ENCODE measurements at places on chromosomes 1 and 21.
A peak's percentile ranks its signal among the peaks of the same experiment; 100 is the strongest.

DNA sequence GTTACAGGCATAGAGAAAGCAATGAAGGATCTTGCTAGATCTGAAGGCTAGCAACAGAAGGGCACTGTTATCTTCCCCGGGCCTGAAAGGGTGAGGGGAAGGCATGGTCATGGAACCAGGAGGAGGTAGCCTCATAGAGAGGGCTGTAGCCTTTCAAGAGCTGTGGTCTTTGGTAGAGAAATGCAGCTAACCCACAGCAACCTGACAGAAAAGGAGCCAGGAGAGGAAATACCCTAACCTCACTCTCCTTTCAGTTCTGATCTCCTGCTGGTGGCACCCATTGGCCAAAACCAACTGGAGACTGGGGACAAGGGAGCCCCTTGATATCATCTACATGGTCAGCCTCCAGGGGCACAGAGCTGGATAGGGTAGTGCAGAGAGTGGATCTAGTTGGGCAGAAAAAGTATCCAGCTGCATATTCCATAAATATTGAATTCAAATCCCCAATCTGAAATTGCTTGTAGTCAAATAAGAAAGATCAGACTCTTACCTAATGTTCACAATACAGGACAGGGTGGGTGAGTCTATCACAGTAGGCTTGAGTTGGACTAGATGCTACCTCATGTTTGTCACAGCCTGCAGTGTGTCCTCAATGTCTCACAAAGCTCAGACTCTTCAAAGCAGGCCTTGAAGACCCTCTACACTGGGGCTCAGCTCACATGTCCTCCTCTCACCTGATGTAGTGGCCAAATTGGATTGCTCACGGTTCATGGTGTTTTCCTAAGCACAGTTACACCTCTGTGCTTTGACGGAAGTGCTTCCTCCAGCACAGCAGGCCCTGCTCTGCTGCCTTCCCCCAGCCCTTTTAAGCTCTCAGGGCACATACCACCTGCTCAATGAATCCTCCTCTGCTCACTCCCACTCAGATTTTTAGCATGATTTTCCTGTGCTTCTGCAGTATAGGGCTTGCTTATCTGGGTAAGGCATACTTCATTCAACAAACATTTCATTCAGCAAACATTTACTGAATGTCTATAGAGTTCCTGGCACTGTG, 74.1 kb upstream of the JUN start:
- DNase-seq, result no peak

GRCh38 chr1:236670060-236670459, 16.2 kb upstream of the ACTN2 start:
- DNase-seq, result no peak

- no peak for DNase-seq
These were observed 16.2 kb downstream of the RGS13 start for GRCh38 chr1:192652159-192652558.

DNA sequence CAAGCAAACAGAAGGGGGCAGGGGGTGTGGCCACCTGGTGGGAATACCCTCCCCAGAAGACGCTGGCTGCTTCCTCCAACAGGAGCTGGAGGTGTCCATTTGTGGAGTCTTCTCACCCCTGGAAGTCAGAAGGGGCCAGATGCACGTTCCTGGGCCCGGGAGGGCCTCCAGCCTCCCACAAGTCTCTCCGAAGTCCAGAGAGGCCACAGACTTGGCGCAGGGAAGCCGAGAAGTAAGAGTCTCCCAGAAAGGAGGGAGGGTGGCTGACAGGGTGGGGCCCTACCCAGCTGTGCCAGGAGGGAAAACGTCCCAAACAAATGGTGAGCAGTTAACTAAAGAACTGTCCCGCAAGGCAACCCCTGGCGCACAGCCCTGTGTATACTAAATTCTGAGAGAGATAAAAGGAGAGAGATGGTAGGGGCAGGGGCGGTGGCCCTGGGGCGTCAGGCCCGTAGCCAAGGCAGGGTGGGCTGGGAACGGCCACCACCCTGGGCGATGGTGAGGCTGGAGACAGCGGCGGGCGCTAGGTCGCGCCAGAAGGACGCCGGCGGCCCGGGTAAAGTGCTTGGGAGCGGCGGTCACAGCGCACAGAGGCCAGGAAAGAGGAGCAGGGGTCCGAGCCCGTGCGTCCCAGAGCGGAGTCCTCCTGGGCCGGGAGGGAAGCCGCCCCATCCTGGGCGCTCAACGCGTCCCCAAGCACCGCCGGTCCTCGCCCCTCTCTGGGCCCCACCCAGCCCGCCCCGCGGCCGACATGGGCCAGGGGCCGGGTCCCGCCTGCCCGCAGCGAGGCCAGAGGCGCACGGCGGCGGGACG, 1.2 kb downstream of the CHD5 start:
- DNase-seq, result no peak

GRCh38 chr1:219529116-219529515, 83.8 kb downstream of the ZC3H11B start:
- DNase-seq, result no peak

DNA sequence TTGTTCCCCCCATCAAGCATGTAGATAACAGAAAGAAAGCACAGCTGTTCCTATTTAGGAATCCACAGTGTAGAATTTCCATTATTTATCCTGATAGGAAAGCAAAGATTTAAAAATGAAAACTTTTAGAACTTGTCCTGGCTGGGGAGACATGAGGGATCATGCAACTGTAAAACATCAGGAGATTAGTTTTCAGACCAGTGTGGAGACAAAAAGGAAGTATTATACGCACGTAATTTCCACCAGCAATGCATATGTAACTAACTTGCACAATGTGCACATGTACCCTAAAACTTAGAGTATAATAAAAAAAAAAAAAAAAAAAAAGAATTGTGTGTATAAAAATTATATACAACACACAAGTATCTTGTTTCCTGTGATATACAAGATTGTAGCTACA, 172.4 kb downstream of the NEGR1 start:
- no peak for DNase-seq

- no peak for DNase-seq
These were observed 2.0 kb downstream of the TMEM63A start for GRCh38 chr1:225880222-225880588.

- DNase-seq, result peak; percentile 51
These were observed 110.7 kb downstream of the SLC25A24 start for GRCh38 chr1:108089477-108089876.

DNA sequence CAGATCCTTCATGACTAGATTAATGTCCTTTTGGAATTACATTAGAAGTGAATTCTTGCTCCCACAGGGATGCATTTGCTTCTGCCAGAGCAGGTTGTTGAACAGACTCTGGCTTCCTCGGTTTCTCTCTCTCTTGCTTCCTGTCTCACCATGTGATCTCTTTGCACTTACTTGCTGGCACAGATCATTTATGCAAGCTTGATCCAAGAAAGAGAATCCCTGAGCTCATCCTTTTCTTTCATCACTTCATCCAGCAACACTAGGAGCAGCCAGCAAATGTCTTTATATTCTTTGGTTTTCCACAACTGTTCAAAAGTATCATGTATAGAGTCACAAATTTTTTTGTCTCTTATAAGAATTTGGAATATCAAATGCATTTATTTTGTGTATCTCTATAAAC, 313.5 kb downstream of the ZNF326 start:
- DNase-seq, result no peak

DNA sequence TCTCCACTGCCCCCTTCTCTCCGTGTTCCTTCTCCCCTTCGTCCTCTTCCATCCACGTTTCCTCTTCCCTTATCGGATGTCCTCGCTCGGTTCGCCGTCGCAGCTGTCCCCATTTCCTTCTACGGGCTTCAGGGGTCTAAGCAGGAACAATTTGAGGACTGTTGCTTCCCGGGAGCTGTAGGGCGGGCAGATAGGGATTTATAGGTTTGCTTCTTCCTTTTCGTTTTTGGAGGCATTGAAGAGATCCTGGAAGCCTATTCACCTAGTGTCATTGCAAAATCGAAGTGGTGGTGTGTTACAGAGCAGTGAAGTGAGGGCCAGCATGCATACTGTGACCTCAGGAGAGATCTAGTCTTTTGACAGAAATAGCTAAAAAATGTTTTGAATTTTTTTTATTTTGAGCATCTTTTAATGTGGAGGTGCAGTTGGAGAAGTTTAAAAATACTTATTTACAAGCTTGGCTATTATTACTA, 897 bp downstream of the ZYG11B start:
- DNase-seq, result no peak

DNA sequence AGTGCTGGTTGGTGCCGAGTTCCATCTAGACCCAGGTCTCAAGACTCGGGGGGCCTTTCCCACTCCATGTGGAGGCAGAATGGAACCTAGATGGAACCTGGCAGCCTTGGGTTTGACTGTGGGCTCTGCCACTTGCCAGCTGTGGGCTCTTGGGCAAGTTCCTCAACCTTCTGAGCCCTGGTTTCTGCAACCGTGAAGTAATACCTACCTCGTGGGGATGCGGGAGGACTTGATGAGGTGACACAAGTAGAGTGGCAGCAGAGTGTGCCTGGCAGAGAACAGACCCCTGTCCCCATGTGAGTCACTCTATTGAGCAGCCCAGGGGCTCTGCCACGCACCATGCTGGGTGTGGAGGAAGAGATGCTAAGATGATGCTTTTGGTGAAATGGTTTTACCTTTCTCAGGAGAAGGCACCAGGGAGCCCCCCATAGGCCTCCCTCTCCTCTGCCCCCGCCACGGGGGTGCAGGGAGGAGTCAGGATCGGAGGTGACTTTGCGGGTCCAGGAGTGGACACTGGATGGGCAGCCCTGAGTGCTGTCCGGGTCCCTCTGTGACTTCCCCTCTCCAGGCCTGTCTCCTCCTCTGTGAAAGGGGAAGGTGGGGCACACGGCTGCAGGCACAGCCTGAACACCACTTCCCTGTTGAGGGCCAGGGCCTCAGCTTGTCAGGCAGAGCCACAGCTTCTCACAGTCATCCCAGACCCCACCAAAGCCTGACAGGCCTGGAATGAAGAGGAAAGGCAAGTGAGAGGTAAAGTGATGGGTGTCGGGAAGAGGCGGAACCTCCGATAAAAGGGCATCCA, 36.7 kb upstream of the EDN2 start:
- DNase-seq, result no peak

- no peak for DNase-seq
These were observed 440 bp upstream of the MUL1 start for GRCh38 chr1:20508411-20508771.

DNA sequence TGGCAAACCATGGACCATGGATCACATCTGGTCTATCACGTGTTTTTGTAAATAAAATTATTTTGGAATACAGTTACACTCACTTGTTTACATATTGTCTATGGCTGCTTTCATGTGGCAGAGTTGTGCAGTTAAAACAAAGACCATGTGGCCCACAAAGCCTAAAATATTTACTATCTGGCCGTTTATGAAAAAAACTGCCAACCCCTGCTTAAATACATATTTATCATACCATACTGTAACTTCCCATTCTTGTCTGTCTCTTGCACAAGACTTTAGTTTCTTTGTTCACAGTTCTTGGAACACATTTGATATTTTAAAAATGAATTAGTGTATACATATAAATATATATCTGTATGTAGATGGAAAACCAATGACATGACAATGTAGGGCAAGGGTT, 141.5 kb downstream of the PAPPA2 start:
- no peak for DNase-seq

DNA sequence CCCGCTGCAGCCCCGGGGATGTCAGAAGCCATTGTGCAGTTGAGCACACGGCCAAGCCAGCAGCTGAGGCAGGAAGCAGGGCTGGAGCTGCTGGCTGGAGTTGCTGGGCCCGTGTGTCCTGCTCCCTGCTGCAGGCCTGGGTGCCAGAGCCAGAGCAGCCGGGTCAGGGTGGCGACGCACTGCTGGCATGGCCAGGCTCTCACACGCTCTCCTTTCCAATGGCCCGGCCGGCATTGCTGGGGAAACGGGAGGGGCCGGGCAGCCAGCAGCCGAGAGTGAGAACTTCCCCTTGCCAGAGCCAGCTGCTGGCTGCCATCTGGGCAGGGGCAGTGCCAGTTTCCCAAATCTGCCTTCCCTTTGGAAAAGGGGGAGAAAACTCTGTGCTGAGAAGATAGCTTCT, 82.4 kb upstream of the PROX1 start:
- no peak for DNase-seq

DNA sequence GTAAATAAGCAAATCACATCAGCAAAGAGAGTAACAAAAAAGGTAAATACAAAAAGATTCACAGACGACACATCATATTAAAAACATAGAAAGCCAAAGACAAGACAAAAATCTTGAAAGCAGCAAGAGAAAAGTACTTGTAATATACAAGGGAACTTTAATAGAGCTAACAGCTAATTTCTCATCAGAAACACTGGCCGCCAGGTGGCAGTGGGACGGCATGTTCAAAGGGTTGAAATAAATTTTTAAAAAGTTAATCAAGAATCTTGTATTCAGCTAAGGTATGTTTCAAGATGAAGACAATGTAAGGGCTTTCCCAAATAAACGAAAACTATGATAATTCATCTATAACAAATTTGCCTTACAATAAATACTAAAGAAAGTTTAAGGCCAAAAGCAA, 358.1 kb downstream of the LRRIQ3 start:
- DNase-seq, result no peak

DNA sequence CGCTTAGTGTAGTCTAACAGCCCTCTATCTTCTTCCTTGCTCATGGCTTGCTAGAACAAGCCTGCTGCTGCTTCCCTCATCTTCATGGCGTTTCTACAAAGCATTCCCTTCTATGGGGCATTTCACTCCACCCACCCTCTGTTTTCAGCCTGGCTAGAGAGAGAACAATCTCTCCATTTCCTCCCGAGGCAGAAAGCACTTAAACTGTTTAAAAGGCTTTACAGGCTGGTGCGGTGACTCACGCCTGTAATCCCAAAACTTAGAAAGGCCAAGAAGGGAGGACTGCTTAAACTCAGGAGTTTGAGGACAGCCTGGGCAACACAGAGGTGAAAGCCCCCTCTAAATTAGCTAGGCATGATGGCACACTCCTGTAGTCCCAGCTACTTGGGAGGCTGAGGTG, 17.8 kb downstream of the ORC1 start:
- DNase-seq, result no peak

GRCh38 chr1:52511851-52512615, 40.9 kb downstream of the TUT4 start:
- no peak for DNase-seq

- no peak for DNase-seq
These were observed 324.9 kb downstream of the SIPA1L2 start for GRCh38 chr1:232305050-232305449.

DNA sequence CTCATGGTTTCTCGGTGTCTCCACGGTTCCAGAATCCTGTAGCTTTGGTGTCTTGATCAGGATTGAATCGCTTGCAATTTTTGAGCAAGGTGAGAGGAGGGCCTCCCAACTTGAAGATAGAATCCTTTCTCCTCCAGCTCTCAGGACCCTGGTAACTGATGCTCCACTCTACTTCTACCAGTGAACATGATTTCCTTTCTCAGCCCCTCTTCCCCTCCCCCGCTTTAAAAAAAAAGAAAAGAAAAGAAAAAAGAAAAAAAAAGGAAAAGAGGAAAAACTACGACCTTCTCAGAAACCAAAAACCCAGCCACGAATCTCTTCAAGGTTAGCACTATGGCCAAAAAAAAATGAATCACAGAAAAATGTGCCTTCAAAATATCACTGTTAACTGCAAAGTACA, 1.2 kb downstream of the ARHGEF11 start:
- DNase-seq, result no peak

- DNase-seq, result no peak
These were observed 145.6 kb downstream of the NFIA start for GRCh38 chr1:61227857-61228550.

- no peak for DNase-seq
These were observed 30.5 kb upstream of the FCAMR start for GRCh38 chr1:207000651-207001291.

- peak; percentile 83 for DNase-seq
These were observed 12.7 kb upstream of the CPLANE2 start for GRCh38 chr1:16249596-16250241.

- no peak for DNase-seq
These were observed 803 bp downstream of the COP1 start for GRCh38 chr1:176206006-176206960.
